HuH-7 (cell line): ENCODE measurements at places on chromosomes 5 and 9.
A peak's percentile ranks its signal among the peaks of the same experiment; 100 is the strongest.

DNA sequence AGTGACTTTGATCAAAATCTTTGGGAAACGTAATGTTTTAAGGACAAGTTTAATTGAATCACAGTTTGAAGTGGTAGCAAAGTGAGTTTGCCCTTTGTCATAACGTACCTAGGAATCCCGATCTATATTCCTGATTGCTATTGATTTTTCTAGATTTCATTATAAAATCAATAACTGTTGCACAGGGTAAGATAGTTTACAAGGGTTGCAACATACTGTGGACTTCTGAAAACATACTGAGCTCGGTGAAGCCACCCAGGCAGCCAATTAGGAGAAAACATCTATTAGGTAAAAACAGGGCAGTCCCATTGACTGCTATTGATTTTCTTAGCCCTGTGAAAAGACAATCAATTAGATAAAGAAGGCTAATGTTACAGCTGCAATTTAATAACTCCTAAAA lies 659.9 kb downstream of the ISL1 start:
- DNase-seq = peak; percentile 9

- DNase-seq = no peak
Measured at GRCh38 chr9:112437406-112437805, 49.2 kb upstream of the KIAA1958 start.

- no peak for DNase-seq
Measured at GRCh38 chr5:109329333-109330237, 80.2 kb downstream of the PJA2 start.

DNA sequence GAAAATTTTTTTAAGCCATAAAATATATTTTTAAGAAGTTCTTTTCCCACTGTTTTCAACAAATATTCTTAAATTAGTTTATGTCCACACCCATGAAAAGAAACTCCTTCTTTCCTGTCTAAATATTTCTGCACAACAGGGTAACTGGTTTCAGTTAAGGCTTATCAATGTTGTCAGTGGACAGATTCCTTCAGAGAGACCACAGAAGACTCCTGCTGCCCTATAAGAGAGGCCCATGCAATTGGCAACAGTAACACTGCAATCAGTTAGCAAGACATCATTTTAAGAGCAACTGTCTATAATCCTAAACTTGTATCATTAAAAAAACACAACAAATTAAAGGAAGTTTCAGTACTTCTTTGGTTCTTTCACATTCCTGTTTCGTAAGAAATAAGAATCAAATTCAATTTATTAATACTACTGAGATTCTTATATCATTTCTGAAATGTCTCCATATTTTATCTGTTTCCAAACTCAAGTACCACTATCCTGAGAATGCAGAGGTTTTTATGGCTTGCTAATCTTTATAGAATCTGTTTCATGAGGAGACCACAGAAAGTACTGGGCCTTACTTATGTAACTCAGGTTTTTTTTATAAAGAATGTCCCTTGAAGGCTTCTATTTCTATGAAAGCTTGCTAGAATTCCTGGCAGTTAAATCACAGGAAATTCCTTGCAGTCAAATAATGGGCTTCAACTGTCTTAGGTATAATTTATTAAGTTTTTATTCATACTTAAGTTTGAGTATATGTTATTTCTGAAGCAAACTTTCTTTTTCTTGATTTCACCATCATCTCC lies 240.2 kb downstream of the RFX3 start:
- DNase-seq = no peak

DNA sequence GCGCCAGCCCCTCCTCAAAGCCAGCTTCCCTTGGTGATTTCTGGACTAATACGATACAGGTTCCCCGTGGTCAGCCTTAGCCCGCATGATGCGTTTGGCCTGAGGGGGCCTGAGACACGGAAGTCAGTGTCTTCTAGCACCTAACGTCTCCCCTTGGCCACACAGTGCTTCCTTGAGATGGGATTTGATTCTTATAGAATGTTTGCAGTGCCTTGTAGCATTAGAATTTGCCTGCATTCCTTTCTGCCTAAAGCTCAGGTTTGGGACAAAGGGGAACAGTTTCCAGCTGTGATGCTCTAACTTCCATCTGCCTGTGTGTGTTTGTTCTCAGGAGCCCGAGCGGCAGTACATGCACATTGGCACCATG lies 34.4 kb downstream of the CFAP90 start:
- DNase-seq = no peak

- peak; percentile 28 for DNase-seq
Measured at GRCh38 chr9:86434039-86434726, 80.0 kb upstream of the TUT7 start.

GRCh38 chr5:35819026-35819425 lies 37.7 kb upstream of the IL7R start:
- no peak for DNase-seq

- DNase-seq = no peak
Measured at GRCh38 chr5:142170254-142170953, 61.8 kb downstream of the NDFIP1 start.

- DNase-seq = no peak
Measured at GRCh38 chr9:86747711-86748110, 199.6 kb downstream of the GAS1 start.

- DNase-seq = no peak
Measured at GRCh38 chr5:431711-432050, 11.3 kb upstream of the EXOC3 start.

- no peak for DNase-seq
Measured at GRCh38 chr9:127903557-127904475, 4.4 kb upstream of the ST6GALNAC6 start.

- no peak for DNase-seq
Measured at GRCh38 chr9:13485068-13485596, 205.6 kb upstream of the MPDZ start.

- DNase-seq = peak; percentile 58
Measured at GRCh38 chr9:96408409-96409280, 9.5 kb downstream of the ZNF367 start.

DNA sequence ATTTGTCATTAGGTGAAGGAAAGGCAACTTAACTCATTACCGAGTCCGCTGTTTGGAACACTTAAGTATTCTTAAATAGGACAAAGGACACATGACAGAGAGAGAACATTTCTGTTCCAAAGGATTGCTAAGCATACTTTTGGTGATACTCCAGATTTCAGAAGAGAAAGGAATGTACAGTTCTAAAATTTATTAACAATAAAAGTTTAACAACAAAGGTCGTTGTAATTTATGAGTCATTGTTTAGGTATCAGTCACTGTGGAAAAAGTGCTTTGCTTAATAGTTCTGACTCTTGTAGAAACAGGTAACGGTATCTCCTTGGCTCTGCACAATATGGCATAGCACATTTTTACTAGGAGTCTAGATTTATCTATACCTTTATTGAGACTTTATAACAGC lies 36.3 kb upstream of the PAM start:
- DNase-seq = no peak

- DNase-seq = no peak
Measured at GRCh38 chr5:89265511-89266179, 382.7 kb upstream of the MEF2C start.

GRCh38 chr9:35774907-35775635 lies 16.3 kb upstream of the NPR2 start:
- DNase-seq = no peak

- DNase-seq = no peak
Measured at GRCh38 chr5:1390861-1391600, 46.1 kb upstream of the CLPTM1L start.

DNA sequence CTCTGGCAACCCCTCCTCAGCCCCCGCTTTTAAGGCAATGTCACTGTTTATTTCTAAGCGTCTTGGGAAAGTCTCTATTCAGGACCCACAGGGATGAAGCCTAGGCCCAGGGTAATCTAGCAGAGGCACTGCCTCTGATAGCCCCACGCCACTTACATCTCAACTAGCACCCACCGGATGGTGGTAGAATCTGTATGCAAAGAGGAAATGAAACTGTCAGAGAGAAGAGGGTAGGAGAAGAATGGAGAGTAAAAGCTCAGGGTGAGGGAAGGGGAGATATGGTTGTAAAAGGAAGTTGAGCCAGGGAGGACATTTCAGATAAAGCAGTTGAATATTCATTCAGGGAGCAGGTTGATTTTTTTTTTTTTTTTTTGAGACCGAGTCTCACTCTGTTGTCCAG lies 3.0 kb downstream of the FRRS1L start:
- DNase-seq = no peak

DNA sequence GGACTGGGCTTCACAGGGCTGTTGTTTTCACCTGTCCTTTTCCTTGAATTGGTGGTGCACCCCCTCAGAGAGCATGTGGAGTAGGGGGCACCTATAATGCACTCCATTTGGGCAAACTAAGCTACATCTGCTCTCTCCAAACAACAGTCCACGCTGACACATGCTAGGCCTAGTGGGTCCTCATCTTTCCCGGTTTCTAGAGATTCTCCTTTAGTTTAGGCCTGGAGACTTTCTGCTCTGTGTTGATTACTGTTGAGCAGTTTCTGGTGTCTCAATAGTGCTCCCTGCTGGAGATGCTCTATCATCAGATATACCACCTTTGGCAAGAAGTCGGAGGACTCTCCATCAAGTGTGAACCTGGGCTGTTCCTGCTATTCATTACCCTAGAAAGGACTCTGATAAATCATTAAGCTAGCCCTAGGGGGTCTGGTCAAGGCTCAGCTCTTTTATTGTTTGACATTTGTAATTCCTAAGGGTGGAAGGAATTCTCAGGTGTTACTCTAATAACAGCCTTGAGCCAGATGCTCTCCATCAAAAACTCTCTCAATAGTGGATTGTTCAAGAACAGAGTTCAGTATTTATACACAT lies 64.0 kb upstream of the FYB1 start:
- DNase-seq = peak; percentile 83

- no peak for DNase-seq
Measured at GRCh38 chr5:58202941-58203444, 256.9 kb downstream of the PLK2 start.

GRCh38 chr9:98182069-98182820 lies 10.2 kb downstream of the CORO2A start:
- no peak for DNase-seq

- DNase-seq = no peak
Measured at GRCh38 chr9:69030851-69031645, 4.5 kb upstream of the FXN start.

DNA sequence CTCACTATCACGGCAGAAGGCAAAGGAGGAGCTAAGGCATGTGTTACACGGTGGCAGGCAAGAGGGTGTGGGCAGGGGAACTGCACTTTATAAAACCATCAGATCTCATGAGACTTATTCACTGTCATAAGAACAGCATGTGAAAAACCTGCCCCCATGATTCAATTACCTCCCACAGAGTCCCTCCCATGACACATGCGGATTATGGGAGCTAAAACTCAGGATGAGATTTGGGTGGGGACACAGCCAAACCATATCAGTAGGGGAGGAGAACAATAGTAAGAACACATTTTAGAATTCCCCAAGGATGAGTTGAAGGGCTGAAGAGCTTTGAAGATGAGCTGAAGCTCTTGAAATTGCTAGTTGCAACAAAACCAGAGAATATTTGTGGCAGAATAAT lies 287.9 kb downstream of the SMARCA2 start:
- DNase-seq = no peak

DNA sequence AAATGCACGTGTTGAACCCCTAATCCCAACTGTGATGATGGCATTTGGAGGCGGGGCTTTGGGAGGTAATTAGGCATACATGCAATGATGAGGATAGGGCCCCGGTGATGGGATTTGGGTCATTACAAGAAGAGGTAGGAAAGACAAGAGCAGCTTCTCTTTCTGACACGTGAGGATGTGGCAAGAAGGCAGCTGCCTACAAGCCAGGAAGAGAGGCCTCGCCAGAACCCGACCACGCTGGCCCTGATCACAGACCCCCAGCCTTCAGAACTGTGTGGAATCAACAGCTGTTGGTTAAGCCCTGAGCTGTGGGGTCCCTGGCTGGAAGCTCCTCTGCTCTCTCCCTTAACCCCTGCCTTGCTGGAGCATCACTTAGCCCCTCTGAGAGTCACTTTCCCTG lies 57.5 kb downstream of the COL23A1 start:
- no peak for DNase-seq

- DNase-seq = peak; percentile 80
Measured at GRCh38 chr5:124651663-124652513, 94.6 kb downstream of the ZNF608 start.

GRCh38 chr9:114988962-114989599 lies 58.7 kb upstream of the TNFSF8 start:
- no peak for DNase-seq

DNA sequence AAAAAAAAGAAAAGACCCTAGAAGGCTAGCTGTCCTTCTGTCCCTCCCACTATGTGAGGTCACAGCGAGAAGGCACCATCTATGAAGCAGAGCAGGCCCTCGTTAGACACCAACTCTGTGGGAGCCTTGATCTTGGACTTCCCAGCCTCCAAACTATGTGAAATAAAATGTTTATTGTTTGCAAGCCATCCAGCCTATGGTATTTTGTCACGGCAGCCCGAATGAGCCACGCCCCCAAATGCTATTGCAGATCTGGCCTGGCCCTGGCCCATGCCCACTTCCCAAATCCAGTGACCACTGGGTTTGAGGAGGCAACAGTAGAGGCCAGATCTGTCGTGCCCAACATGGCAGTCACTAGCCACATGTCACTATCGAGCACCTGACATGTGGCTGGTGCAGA lies 10.8 kb downstream of the STK10 start:
- no peak for DNase-seq

- peak; percentile 33 for DNase-seq
Measured at GRCh38 chr9:27436234-27436633, 87.9 kb upstream of the IFNK start.

DNA sequence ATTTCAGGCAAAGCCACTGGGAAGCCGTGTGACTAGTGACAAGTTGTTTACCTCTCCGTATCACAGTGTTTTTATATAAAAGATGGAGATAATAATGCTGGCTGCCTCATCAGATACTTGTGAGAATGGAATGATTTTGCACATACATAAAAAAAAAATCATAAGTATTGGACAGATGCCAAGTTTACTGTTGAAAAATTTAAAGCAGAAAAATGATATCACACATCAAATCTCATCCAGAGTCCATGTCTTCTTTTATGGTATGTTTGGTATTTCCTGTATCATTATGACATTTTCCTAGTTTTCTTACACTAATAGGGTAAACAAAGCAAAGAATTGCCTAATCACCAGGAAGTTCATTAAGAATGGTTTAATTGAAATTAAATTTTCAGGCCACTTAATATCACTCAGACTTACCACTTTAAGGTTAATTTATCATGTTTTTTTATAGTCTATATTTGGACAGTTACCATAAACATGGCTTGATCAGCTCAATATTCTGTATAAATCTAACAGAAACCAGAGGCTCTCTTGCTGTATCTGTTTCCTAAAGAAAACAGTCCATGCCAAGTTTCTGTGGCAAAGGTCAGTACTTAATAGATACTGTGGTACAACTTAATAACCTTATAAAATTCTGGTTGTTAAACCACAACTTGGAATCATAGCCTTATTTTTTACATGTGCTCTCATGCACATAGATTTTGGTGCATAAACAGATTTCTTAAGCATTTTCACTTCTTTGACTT lies 656.5 kb upstream of the RIOK2 start:
- no peak for DNase-seq

- no peak for DNase-seq
Measured at GRCh38 chr5:145911164-145911563, 25.2 kb upstream of the SH3RF2 start.

DNA sequence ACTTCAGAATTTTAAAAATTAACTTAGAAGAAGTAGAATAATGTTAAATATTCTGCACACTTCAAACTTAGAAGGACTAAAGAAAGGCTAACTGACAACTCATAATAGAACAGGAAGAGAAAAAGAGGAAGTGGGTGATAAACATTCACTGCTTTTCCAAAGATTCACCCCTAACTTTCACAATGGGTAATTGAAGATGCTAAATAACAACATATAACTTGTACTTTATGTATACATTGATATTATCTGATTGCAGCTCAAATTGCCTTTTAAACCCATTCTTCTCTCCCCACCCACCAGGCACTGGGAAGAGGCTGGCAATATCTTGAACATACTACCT lies 376.6 kb downstream of the EFNA5 start:
- no peak for DNase-seq
